ENCODE measurements at places on chromosomes 7 and 10.

DNA sequence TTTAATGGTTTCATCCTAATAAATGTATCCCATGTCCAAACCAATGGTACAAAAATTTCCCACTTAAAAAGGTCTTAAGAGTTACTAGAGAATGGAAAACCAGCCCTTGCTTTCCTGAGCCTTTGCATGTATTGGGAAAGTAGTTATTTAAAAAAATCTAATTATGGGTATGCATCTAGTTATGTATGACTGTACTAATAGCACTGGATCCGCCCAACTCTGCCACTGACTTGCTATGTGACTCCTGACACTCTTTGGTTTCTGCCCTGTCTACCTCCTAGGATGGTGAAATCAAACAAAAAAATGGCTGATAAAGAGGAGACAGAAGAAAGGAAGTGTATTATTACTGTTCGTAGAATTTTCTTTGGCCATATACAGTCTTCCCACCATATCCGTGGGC is 110.4 kb upstream of the CCDC6 start:
- H3K4me3 ChIP-seq: no peak overlapping the region
- H3K27ac ChIP-seq: no peak overlapping the region
- H3K27me3 ChIP-seq: no peaks in the 10 kb centered on the region
- H3K36me3 ChIP-seq: no peaks in the 10 kb centered on the region

DNA sequence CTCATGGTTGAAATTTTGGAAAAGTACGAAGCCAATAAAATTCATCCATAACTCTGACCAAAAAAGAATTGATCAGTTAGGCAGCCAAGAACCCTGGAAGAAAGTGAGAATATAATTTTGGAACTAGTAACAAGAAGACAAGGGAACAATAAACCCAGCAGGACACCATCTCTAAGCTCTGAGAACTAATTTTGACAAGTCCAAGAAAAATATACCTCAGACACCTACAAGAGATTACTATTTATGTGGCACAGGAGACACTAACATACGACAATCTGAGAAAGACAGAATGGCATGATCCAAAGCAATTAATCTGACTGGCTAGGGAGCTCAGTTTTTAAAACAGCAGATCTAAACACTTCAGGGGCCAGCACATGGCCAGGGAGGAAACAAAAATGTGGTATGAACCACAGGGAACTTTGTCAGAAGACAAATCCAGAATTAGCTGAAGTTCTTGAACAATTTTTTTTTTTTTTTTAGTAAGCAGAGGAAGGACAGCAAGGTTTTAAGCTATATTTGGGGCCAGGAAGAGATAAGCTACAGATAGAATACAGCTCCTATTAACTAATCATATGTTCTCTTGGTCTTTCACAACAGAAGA is 38.9 kb downstream of the PARD3 start:
- H3K4me3 ChIP-seq: no peak overlapping the region
- DNase-seq: no peak
- no peak overlapping the region for H3K27ac ChIP-seq
- H3K36me3 ChIP-seq: no peaks in the 10 kb centered on the region

GRCh38 chr7:22137466-22137865 is 191.8 kb upstream of the CDCA7L start:
- no peak overlapping the region for H3K27ac ChIP-seq
- no peaks in the 10 kb centered on the region for H3K27me3 ChIP-seq
- no peaks in the 10 kb centered on the region for H3K4me1 ChIP-seq
- H3K36me3 ChIP-seq: no peaks in the 10 kb centered on the region

- no peaks in the 10 kb centered on the region for H3K4me1 ChIP-seq
- H3K27me3 ChIP-seq: no peaks in the 10 kb centered on the region
- no peak overlapping the region for H3K27ac ChIP-seq
- no peaks in the 10 kb centered on the region for H3K36me3 ChIP-seq
- no peak for DNase-seq
Observed at GRCh38 chr10:82267465-82267864, 392.5 kb downstream of the NRG3 start.

- no peaks in the 10 kb centered on the region for H3K36me3 ChIP-seq
- no peaks in the 10 kb centered on the region for H3K27me3 ChIP-seq
- DNase-seq: no peak
- no peak overlapping the region for H3K27ac ChIP-seq
- H3K4me1 ChIP-seq: no peaks in the 10 kb centered on the region
Observed at GRCh38 chr10:4315551-4315950, 510.5 kb upstream of the AKR1E2 start.

GRCh38 chr7:101939136-101939695 is 121.8 kb downstream of the CUX1 start:
- H3K27me3 ChIP-seq: no peaks in the 10 kb centered on the region
- H3K36me3 ChIP-seq: no peaks in the 10 kb centered on the region
- peaks cover 5% of the 10 kb centered on the region for H3K4me1 ChIP-seq
- H3K27ac ChIP-seq: no peak overlapping the region
- no peak overlapping the region for H3K4me3 ChIP-seq

DNA sequence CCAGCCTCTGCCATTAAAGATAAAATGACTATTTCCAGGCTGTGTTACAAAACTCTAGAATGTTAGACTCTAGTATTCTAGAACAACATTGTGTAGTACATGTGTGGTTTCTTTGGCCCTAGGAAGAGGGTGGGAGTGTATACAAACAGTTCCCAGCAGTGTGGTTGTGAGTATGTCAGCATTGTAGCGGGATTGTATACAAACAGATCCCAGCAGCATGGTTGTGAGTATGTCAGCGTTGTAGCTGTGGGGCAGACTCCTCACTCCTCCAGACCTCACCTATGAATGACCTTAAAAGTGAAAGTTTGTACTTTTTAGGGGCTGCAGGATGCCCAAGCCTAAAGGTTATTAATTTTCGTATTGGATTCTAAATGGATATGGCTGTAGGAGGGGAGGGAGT is 6.9 kb upstream of the ACSL5 start:
- no peak overlapping the region for H3K27ac ChIP-seq
- H3K27me3 ChIP-seq: no peaks in the 10 kb centered on the region
- no peaks in the 10 kb centered on the region for H3K4me1 ChIP-seq

DNA sequence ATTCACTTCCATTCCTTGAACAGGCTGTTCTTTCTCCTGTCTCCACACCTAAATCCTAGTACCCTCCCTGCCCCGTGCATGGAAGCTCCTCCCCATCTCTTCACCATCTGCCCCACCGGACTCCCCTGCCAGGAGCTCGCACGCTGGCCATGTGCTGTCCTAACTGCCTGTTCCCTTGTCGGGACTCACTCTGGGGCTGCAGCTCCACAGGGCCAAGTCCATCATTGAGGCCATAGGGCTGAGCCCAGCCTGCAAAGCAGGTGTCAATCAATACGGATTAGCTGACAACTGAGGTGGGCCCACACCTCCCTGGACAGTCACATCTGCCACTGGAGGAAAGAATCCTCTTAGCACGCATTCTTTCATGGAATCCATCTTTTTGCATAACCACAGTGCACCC is 41.4 kb upstream of the DMBT1 start:
- no peak overlapping the region for H3K4me3 ChIP-seq
- no peaks in the 10 kb centered on the region for H3K36me3 ChIP-seq
- H3K27me3 ChIP-seq: no peaks in the 10 kb centered on the region

DNA sequence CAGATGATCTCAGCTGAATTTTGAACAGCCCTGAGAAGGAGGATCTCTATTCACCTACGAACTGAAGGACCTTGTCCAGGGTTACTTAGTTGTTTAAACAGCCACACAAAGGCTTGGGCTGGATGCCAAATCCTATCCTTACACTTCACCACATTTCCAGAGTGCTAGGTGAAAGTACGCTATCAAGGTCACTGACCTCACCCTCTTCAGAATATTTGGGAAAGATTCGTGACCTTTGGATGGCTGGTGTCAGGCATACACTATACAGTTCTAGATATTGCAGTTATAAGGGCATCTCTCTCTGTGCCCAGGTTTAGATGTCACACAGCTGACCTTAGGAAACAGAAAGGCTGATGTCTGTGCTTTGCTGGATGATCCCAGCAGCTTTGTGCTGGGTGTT is 61.2 kb upstream of the ABLIM1 start:
- peak overlapping the region; percentile 6 for H3K27ac ChIP-seq
- H3K36me3 ChIP-seq: no peaks in the 10 kb centered on the region
- H3K27me3 ChIP-seq: no peaks in the 10 kb centered on the region
- no peak for DNase-seq
- H3K4me1 ChIP-seq: peaks cover 9% of the 10 kb centered on the region

DNA sequence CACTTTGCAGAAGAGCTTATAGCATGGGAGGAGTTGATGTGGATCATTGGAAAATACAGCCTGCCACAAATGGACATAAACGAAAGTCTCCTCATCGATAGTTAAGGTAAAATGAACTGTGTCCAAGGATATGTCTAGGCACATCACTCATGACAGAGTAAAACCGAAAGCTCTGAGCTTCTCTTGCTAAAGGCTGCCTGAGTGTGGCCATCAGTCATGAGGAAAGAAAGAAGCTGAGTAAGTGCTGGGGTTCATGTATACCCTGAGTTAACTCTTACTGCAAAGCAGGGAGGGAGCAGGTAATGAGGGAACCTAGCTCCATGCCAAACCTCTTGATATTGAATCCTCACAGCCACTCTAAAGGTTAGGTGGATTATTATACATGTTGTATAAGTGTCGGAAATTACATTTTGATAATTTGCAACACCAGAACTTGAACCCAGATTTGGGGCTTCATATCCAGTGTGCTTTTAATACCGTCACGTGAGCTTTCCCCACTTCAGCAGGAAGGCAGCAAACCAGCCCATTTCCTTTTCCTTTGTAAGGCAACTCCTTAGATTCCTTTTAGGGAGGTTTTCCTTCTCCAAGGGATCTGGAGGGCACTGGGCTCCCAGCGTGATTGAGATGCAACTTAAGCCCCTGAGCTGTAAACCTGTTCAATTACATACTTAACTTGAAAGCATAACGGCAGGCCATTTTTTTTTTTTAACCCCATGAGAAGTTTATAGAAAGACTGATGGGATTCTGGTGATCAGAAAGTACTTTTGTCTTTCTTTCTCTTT is 215.0 kb downstream of the PHF14 start:
- H3K4me1 ChIP-seq: no peaks in the 10 kb centered on the region
- H3K27me3 ChIP-seq: no peaks in the 10 kb centered on the region
- DNase-seq: no peak
- no peaks in the 10 kb centered on the region for H3K36me3 ChIP-seq
- H3K27ac ChIP-seq: no peak overlapping the region

GRCh38 chr7:154415709-154416399 is 363.7 kb downstream of the DPP6 start:
- no peaks in the 10 kb centered on the region for H3K27me3 ChIP-seq
- H3K27ac ChIP-seq: no peak overlapping the region
- DNase-seq: no peak
- no peak overlapping the region for H3K4me3 ChIP-seq
- no peaks in the 10 kb centered on the region for H3K4me1 ChIP-seq

GRCh38 chr7:2018569-2019460 is 213.9 kb downstream of the MAD1L1 start:
- H3K27ac ChIP-seq: peak overlapping the region; percentile 62
- no peak for DNase-seq
- no peaks in the 10 kb centered on the region for H3K36me3 ChIP-seq
- H3K4me1 ChIP-seq: peaks cover 7% of the 10 kb centered on the region
- H3K4me3 ChIP-seq: peak overlapping the region; percentile 3

DNA sequence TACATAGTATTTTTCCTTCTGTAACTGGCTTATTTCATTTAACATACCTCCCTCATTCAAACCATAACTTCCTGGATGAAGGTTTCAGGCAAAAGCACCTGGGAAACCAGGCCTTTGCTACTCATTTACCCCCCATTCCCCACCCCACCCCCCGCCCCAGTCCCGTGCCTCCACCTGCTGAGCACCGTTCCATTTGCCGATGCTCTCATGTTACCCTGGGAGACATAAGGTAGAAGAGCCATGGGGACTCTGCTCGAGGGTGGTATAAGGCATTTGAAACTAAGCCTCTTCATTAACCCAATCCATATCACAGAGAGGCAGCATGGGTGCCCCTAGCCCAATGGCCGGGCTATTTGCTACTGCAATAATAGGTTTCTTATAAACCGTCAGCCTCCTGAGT is 22.2 kb upstream of the MCM10 start:
- no peaks in the 10 kb centered on the region for H3K4me1 ChIP-seq
- H3K27ac ChIP-seq: no peak overlapping the region
- DNase-seq: no peak
- H3K4me3 ChIP-seq: no peak overlapping the region

- H3K27ac ChIP-seq: no peak overlapping the region
- H3K27me3 ChIP-seq: no peaks in the 10 kb centered on the region
- H3K36me3 ChIP-seq: no peaks in the 10 kb centered on the region
- DNase-seq: no peak
- H3K4me1 ChIP-seq: no peaks in the 10 kb centered on the region
Observed at GRCh38 chr10:97032624-97033023, 153.1 kb downstream of the SLIT1 start.

DNA sequence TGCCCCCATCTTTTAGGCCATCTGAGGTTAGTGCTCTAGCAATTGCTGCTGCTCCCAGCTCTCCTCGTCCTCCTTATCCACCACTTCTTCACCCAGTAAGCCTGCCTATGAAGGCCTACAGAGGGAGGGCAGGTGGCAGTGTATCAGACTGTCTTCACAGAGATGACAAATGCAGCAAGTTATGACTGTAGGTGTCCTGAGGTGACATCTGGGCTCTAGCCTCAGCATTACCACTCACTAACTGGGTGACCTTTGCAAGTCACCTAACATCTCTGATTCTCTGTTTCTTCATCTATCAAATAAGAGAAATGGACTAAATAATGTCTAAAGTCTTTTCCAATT is 151.6 kb downstream of the NOC3L start:
- H3K36me3 ChIP-seq: no peaks in the 10 kb centered on the region
- DNase-seq: no peak
- H3K27me3 ChIP-seq: no peaks in the 10 kb centered on the region

DNA sequence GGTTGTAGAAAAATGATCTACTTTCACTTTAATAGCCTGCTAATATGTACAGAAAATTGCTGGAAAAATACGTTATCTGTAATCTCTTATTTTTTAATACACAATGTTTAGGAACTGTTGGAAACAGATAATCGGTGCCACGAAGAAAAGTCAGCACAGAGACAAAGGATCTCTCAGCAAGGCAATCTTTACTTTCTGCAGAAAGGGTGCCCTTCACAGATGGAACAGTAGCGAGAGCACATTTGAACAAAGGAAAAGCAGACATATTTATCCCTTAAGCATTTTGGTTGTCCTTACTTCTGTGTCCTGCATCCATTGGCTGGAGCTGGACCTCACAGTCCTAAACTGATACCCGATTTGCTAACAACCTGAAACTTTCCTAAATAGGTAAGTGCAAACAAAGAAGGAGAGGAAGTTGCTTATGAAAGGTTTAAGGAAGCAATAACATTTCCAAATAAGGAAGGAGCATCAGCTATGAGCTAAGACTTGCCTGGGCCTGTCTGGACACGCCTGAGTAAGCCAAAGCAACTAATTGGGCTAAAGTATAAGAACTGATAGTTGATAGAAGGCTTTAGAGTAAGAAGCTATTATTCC is 640.0 kb downstream of the SH2D4B start:
- H3K4me3 ChIP-seq: no peak overlapping the region
- H3K27ac ChIP-seq: no peak overlapping the region
- no peak for DNase-seq
- H3K4me1 ChIP-seq: no peaks in the 10 kb centered on the region

DNA sequence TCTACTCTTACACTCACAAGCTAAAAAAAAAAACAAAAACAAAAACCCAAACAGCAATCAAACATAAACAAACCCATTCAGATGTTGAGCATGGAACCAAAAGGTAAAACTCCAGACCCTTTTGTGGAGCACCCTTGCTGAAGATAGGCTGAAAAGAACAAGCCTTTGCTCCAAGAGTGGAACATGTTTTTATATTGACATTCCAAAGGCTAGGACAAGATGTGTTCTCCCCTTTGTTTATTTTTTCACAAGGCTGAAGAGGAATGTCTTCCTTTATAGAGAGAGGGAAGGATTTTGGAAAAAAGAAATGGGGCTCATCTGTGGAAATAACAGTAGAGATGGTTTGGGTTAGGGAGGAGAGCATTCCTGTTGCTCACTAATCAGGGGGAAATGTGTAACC is 87.2 kb upstream of the ELMO1 start:
- H3K36me3 ChIP-seq: no peaks in the 10 kb centered on the region
- no peak overlapping the region for H3K4me3 ChIP-seq
- no peaks in the 10 kb centered on the region for H3K4me1 ChIP-seq
